ENCODE measurements at places on chromosomes 13 and 19.

DNA sequence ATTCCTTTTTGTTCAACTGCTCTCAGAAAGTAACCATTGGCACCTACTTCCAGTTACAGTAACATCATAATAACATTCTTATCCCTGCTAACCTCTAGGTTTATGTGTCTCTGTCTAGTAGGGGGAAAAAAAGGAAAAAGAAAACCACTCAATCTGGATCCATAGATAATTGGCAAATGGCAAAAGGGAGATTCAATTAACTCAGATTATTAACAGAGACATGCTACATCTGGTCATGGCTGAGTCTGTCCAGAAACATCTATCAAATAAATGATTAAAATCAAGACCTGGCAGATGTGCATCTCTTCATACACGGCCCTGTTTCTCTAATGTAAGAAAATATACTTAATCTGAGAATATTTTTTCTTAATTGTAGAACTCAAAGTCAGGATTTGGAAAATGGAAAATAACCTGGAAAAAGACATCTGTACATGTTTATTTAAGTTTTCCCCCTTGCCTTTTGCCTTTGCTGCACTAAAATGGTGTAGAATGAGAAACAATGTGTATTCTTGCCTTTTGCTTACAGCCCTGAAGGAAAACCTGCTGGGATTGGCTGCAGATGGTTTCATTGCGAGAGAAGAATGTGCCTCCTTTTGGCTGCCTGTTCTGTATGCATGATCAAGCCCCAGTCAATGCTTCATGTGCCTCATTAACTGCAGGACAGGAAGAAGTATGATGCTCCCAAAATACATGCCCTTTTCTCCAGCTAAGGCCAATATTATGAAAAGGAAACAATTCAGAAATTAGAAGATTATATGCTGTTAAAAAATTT lies 921.6 kb upstream of the PCDH20 start:
- no peak overlapping the region for H3K4me3 ChIP-seq
- no peaks in the 10 kb centered on the region for H3K4me1 ChIP-seq
- H3K36me3 ChIP-seq, result no peaks in the 10 kb centered on the region
- H3K27ac ChIP-seq, result no peak overlapping the region

DNA sequence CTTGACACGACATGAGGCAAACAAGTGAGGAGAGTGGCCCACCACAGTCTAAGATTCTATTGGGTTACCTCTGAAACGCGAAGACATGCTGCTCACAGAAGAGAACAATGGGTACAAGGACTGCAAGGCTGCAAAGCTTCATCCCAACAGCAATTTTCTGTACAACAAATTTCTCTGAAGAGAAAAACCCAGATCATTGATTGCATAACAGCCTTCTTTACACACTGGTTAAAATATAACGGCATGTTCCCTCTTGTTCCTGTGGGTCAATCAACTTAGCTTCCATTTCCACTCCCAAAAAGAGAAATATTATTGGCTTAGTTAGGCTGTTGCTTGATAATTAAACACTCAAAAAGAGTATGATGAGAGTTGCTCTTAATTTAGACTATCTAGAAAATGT lies at the start of gene CPB2:
CPB2 (minus strand) TSS at position 166 of the 400 bp plus-strand sequence; CDS start at position 142, 24 bp downstream.
- no peak within 1 kb of the TSS for H3K27ac ChIP-seq
- H3K4me3 ChIP-seq, result no peak within 1 kb of the TSS
- H3K4me1 ChIP-seq, result no peaks in the 10 kb centered on the region
- no peaks in the 10 kb centered on the region for H3K36me3 ChIP-seq
- H3K27me3 ChIP-seq, result no peaks in the 10 kb centered on the region

GRCh38 chr13:72839831-72840426 lies 58.0 kb downstream of the PIBF1 start:
- no peak for DNase-seq
- H3K4me1 ChIP-seq, result no peaks in the 10 kb centered on the region
- no peak overlapping the region for H3K4me3 ChIP-seq
- no peaks in the 10 kb centered on the region for H3K27me3 ChIP-seq

DNA sequence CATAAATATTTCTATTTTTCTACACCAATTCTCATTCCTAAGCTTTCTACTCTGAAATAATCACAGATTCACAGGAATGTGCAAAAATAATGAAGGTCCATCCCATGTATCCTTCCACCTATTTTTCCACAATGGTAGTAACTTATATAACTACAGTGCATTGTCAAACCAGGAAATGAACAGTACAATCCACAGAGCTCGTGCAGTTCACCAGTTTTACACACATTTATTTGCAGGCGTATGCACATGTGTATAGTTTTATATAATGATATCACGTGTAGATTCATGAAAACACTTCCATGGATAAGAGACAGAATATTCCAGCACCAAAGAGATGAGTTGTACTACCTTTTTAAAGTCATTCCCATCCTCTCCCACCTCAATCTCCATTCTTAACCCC lies 12.9 kb downstream of the EEF1AKMT1 start:
- H3K4me1 ChIP-seq, result no peaks in the 10 kb centered on the region
- H3K27me3 ChIP-seq, result no peaks in the 10 kb centered on the region
- no peak for DNase-seq
- no peak overlapping the region for H3K27ac ChIP-seq
- H3K36me3 ChIP-seq, result no peaks in the 10 kb centered on the region

DNA sequence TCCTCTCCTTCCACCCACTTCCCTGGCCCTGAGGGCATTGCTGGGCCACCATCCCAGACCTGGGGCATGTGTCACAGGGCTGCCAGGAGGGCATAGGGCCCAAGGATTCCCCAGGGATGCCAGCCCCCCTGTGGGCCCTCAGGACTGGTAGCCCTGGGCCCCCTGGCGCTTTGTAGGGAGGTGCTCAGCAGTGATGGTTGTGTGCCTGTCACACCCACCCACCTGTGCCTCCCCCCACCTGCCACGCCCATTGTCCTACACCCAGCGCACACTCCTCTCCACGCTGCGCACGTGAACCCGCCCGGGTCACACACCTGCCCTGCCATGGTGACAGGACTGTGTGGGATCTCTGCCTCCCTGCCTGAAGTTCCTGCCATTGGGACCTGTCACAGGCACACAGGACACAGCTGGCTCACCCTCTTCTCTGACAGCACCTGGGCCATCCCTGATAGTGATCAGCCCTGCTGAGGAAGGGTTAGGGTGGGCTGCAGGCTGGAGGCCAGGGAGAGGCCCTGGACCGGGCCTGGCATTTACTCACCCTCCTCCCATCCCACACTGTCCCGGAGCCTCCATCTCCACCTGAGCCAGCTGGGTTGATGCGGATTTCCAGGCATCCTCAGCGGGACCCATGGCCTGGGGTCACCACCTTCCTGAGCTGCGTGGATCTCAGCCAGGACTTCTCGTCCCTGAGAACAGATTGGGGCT lies 23.9 kb downstream of the WTIP start:
- DNase-seq, result peak; percentile 43
- H3K4me3 ChIP-seq, result no peak overlapping the region
- H3K27me3 ChIP-seq, result no peaks in the 10 kb centered on the region
- H3K4me1 ChIP-seq, result peaks cover 3% of the 10 kb centered on the region
- no peak overlapping the region for H3K27ac ChIP-seq
- H3K36me3 ChIP-seq, result no peaks in the 10 kb centered on the region
